ENCODE measurements at places on chromosomes 16 and 17. TPM values are rescaled to one million over a fixed set of nuclear protein-coding genes. Genes with fewer than 3 reads are reported as not detected.

Gene CSF3
- not detected for total RNA-seq

GRCh38 chr16:10578474-10579316, 1.7 kb downstream of the EMP2 start:
- no peak for DNase-seq

GRCh38 chr17:20203018-20203417, 193.9 kb downstream of the SPECC1 start:
- no peak for DNase-seq

DNA sequence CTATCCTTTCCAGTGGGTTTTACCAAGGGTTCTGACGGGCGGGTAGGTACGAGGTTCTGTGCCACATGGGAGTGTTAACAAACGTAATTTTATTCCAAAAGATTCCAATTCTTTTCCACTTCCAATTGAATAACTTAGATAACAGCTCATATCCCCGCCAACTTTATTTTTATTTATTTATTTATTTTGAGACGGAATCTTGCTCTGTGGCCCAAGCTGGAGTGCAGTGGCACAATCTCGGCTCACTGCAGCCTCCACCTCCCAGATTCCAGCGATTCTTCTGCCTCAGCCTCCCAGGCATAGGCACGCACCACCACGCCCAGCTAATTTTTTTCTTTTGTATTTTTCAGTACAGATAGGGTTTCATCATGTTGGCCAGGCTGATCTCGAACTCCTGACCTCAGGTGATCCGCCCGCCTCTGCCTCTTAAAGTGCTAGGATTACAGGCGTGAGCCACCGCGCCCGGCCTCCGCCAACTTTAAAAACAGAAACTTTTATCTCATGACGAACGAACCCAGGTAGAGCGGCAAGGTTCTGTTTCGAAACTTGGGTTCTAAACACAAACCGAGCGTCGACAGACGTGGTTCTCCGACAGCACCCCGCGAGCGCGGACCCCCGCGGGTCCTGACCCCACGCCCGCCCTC, 613 bp downstream of the ECI1 start:
- no peak for DNase-seq

Gene DPEP2NB
- total RNA-seq, result not detected

DNA sequence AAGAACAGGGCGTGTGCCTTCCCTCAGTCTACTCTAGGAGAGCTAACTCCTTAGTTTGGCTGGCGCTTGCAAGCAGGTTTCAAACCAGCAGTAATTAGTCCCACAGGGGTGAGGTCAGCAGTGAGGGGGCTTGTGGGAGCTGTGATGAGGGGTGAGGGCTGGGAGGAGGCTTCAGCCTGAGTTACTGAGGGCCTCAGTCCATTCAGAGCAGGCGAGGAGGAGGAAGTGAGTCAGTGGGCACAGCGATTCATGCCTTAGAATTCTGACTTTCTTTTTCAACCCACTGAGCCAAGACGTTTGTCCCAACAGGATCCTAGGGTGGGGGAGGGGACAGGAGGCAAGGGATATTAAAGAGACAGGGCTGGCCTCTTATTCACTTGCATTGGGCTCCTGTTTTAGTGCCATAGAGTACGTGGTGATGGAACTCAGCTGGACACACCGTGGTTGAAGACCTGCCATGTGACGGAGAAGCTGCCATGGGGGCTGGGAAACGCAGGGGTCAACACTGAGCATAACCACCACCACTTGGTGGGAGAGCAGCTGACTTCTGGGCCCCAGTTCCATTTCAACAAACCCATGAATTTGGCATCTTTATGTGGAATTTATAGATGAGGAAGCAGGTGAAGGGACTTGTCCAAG, 8.3 kb upstream of the ITGA3 start:
- DNase-seq, result no peak

Gene ST6GALNAC2
- 3.4 TPM for total RNA-seq

Gene KIAA0513
- 11.6 TPM for total RNA-seq

DNA sequence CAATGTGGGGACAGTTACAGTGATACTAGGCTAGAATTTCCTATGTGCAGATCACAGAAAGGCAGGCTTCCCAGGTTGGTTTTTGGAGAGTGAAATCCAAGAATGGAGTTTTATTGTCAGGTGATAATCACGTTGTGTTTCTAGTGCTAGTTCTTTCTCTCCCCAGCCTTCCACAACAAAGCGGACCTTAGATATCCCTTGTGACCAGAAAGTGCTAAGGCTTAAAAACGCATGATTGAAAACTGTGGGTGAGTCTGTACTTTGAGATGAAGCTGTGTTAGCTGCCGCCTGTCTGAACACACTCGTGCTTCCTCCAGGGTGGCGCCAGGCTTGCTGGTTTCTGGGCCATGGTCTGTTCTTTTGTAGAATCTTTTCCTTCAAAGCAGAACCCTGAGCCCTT, 52.1 kb downstream of the BANP start:
- DNase-seq, result no peak

DNA sequence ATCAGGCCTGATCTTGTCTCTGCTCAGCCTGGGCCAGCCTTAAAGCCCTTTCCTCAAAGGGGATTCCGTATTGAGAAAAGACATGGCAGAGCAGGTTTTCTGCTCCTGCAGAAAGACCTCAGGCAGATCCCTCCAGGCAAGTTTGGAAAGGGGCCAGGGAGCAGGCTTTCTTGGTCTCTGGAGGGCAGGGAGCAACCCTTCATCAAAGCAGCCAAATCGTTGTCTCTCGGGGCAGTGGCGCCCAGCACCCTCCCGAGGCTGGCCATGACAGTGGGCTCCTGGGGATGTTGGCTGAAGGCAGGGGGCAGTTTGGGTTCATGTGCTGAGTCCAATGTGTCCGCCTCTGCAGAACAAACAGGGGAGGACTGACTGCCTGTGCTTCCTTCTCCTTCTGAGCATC, 168.4 kb upstream of the WSCD1 start:
- DNase-seq, result no peak

DNA sequence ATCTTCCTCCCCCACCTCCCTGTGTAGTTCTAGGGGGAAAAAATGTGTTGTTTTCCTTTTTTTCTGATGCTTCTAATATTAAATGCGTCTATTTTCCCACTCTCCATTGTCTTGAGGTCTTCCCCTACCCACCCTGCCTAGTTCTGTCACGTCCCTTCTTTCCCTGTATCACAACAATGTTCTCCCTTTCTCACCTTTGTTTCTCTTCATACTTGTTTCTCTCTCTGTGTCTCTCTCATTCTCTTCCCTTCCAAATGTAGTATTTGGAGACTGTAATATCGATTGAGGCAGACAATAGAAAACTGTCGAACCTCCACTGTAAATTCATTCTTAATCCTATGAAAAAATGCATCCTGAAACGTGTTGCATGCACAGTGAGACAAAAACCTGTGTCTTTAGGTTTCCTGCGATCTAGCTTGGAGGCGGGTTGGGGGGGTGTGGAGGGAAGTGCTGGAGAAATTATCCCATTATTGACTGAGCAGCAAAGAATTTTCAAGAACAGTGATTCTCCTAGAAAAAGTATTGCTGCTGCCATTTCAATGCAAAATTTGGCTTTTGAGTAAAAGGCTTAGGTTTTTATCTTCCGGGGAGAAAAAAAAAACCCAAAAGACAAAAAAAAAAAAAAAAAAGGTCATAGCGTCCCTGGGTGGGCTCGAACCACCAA, 1.3 kb upstream of the PSMB3 start:
- no peak for DNase-seq

- no peak for DNase-seq
Observed at GRCh38 chr17:20995164-20995872, 47.5 kb downstream of the USP22 start.

GRCh38 chr16:89110641-89111040, 17.0 kb downstream of the ACSF3 start:
- DNase-seq, result no peak

DNA sequence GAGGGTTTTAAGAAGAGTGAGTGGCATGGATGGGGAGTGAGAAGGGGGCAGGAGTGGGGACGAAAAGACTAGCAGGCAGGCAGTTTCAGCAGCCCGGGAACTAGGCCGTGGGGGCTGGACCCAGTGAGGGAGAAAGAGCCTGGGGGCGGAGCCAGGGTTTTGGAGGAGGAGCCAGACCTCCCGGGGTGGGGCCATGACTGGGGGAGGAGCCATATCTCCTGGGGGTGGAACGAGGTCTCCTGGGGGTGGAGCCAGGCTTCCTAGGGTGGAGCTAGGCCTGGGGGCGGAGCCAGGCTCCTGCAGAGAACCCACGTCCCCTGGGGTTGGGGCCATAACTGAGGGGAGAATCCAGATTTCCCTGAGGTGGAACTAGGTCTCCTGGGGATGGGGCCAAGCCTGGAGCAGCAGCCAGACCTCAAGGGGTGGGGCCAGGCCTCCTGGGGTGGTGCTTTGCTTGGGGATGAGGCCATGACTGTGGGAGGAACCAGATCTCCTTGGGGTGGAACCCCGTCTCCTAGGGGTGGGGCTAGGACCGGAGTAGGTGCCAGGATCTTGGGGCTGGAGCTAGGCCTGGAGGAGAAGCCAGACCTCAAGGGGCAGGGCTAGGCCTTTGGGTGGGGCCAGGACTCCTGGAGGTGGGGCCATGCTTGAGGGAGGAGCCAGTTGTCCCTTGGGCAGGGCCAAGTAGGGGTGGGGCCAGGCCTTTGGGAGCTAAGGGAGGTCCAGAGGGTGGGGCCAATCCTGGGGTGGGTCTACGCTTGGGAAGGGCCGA, 41.7 kb upstream of the JPH3 start:
- no peak for DNase-seq

DNA sequence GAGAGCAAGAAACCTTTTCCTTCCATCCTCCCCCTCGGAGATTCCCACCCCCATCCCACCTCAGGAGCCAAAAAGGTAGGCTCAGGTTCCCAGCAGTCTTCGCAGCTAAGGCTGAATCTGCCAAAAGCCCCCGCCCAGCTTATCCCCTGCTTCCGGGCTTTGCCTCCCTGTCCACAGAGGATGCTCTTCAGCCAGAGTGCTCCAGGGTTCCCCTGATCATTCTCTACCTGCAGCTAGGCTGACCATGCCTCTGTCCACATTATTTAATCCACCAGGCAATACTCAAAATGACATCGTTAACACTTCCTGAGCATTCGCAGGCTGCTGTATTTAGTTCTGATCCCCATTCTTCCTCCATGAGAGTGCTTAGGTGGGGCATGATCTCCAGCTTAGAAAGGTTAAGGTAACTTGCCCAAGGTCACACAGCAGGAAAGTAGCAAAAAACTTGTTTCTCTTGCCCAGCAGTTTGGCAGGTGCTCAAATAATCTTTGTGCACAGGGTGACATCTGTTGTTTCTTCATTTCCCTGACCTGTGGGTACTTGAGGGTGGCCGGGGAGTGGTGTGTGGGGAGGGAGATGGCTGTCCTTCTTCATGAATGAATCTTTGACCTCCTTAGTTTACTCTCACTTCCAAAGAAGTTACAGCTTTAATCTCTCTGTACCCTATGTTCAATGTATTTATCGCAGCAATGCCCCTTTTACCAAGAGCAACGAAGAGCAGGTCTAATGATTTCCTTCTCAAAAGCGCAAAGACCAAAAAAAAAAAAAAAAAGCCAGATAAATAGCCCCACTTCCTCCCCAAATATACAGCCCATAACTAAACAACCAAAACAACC, 848 bp upstream of the TBKBP1 start:
- DNase-seq, result no peak

Gene HS3ST2
- total RNA-seq, result 0.17 TPM

DNA sequence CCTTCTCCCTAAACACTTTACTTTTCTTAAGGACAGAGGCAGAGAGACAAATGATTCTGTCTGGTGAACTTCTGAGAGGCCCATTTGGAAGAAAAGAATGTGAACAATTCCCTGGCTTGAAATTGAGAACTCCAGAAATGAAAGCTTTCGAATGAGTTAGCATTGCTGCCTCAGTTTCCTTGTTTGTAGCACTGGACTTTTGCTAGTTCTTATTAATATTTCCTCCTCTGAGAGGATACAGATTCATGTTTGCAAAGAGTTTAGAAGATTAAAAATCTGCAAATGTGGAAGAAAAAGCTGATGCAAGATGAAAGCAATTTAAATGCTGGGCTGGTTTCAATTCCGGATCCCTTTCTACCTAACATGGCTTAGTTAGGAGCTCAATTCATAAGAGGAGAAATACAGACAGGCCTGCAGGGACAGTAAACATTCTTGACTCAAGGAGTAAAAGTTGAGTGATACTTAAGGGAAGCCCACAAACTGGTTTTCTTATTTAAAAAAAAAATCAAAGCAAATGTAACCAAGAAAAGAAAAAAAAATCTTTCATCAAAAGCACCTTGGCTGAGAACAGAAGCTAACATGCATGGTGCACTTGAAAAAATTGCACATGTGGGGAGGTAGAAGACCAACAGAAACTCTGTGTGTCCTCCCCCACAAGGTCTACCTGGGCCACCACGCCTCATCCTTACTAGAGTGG, 27.1 kb downstream of the HNF1B start:
- no peak for DNase-seq

Gene IGFBP4
- total RNA-seq, result 12.2 TPM

GRCh38 chr16:58615280-58615679, 14.3 kb downstream of the CNOT1 start:
- no peak for DNase-seq
